ENCODE measurements at places on chromosomes 7 and 10.

GRCh38 chr10:120386896-120387295 lies 70.1 kb upstream of the PLPP4 start:
- DNase-seq = peak; percentile 52

GRCh38 chr7:15801551-15801950 lies 115.1 kb upstream of the MEOX2 start:
- DNase-seq = peak; percentile 73

GRCh38 chr7:44402401-44403060 lies 77.1 kb upstream of the CAMK2B start:
- no peak for DNase-seq

DNA sequence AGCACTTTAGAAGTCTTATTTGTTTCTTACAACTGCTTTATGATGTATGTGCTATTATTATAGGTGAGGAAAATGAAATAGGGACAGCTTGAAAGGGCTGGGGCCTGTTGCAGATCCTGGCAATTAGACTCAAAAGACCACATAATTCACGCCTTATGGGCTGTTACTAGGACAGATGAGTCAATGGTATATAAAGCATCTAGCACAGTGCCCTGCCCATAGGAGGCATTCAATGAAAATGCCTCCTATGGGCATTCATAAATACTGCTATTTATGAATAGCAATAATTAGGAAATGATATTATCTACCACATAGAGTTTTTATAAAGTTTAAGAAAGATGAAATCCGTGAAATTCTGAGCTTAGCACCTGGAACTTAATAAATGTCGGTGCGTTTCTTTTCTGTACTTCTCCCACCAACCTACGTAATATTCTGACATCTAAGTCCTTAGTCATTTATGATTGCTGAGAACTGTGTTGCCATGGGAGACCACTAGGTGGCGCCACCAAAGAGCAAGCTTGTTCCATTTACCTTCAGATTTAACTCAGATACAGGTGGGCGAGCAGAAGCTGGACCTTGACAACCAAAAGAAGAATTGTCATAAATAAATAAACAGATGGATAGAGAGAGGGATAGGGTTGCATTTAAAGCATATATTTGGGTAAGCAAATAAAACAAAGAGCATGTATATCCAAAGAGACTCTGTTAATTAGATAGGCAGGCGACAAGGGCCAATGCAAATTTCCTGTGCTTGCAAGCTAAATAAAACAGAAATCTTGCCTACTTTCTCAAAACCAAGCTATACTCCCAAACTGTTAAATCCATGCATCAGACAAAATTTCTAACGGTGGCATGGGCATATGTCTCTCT lies 699.9 kb downstream of the INHBA start:
- no peak for DNase-seq

DNA sequence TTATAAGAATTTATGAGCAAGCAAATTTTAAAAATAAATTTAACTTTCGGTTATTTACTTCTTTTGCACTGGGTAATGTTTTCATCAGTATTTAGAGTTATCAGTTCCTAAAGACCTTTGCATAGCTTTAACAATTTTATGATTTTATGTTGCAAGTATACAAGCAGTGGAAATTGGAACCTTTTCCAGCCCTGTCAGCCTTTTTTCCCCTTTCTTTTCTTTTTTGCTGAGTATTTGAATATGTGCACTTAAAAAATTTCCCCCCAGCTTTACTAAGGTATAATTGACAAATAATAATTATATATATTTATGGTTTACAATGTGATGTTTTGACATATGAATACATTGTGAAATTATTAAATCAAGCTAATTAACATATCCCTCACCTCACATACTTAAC lies 62.6 kb downstream of the MKLN1 start:
- no peak for DNase-seq

DNA sequence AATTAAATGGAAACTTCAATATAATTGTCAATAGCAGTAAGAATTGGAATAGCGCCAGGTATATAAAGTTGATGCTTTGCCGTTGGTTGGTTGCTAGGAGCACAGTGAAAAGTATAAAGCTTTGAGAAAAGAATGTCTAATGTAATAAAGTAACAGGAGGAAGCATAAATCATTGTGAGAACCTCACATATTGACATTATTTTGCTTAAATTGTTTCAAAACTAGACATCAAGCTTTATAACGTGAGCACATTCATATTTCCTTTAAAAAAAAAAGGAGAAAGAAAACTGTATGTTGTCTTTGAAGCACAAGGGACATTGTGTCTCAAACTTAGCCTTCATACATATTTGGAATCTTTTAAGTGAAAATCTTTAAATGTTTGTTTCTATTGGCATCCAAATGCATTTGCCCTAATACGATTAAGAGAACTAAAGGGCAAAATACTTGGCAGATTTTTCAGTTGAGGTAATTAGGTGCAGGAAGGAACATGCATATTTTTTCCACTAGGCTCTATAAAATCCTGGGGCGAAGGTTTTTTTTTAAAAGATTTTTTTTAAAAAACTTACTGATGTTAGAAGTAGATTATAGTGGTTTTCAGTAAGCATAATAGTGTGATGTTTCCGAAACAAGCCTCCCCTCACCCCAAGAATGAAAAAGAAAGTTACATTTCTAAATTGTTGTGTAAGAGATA lies 92.4 kb downstream of the ARID5B start:
- peak; percentile 44 for DNase-seq

GRCh38 chr10:10854725-10855124 lies 162.9 kb upstream of the CELF2 start:
- DNase-seq = no peak

- no peak for DNase-seq
Observed at GRCh38 chr7:28219793-28220192, 39.2 kb upstream of the JAZF1 start.

- DNase-seq = no peak
Observed at GRCh38 chr10:1348773-1349050, 292.5 kb downstream of the WDR37 start.

DNA sequence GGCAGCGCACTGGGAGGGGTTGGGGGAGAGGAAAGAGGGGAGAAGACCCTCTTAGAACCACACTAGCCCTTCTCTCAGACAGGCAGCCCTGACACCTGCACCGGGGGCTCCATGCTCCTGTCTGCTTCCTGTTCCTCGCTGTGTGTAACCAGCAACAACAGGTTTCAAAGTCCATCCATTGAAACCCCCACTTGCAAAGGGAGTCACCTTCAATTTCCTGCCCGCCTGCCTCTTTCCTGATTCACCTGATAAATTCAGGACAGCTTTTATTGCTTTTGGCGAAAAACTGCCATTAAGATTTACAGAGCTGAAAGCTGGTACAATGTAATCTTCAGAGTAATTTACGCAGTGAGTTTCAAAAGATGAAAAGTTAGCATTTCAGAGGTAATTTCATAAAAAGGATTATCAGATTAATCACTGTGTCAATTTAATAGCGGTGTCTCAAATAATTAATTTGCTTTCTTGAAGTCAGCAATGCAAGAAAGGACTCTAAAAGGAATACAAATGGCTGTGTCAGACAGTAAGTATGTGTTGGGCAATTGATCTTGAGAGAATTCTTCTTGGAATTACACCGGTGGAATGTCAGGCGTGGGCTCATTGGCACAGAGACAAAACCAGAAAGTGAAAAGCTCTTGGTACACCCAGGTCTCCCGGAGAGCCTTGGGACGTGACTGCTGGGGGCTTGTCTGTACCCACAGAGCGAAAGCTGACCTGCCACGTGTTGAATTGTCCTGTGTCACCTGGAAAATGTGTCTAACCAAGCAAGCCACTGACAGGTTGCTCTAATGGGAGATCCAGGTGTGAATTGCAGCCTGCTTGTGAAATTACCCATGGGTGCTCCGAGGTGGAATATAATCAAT lies 60.7 kb downstream of the TMEM209 start:
- DNase-seq = peak; percentile 93

DNA sequence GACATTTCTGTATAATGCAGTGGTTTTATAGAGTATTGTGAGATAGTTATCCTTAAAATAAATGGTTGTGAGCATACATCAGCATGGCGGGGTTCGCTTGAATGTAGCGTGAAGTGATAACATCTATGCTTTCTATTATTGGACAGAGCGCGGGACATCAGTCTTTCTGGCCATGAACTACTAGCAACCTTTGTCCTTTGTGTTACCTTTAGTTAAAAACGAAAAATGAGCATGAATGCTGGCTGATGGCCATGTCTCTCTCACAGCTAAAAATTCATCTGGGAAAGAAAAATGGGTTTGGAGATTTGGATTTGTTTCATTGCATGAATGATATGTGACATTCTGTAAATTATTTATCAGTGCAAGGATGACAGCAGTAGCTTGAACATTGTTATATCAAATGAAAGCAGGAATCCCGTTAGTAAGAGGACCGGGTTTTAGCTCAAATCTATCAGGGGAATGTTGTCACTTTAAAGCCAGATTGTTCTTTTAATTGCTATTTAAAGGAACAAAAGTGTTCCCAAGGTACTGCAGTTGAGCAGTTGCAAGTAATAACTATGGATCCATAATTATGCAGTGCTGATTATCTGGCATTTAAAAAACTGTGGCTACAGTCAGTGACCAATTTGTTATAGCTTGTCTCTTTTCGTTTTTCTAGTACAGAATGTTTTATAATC lies 131.0 kb downstream of the KAT6B start:
- peak; percentile 42 for DNase-seq

DNA sequence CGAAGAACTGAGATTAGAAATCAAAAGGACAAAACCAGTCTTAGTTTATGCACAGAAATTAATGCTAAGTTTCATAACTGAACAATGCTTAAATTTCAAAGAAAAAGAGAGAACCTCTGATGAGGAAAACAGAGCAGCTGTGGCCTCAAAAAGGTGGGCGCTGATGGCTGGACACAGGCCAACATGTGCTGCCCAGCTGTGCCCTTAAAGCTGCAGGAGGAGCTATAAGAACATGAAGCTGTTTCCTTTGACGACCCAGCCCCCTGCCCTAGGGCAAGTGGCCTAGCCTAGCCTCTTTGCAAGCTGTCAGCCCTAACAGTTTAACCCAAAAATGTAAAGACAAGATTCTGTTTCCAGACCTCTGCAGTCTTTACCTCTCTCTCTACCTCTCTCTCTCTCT lies 107.7 kb downstream of the GRID1 start:
- DNase-seq = no peak

Measured in astrocyte (in vitro differentiated cells and primary cell).